CD4-positive, alpha-beta T cell treated with Interleukin-6 at 100 ng/mL for 8 hours (primary cell): ENCODE measurements at places on chromosomes 5 and 9.

- DNase-seq: no peak
These were observed 415.0 kb downstream of the NFIB start for GRCh38 chr9:13898957-13899356.

GRCh38 chr5:169785771-169786618 is 148.9 kb downstream of the DOCK2 start:
- no peak for DNase-seq

DNA sequence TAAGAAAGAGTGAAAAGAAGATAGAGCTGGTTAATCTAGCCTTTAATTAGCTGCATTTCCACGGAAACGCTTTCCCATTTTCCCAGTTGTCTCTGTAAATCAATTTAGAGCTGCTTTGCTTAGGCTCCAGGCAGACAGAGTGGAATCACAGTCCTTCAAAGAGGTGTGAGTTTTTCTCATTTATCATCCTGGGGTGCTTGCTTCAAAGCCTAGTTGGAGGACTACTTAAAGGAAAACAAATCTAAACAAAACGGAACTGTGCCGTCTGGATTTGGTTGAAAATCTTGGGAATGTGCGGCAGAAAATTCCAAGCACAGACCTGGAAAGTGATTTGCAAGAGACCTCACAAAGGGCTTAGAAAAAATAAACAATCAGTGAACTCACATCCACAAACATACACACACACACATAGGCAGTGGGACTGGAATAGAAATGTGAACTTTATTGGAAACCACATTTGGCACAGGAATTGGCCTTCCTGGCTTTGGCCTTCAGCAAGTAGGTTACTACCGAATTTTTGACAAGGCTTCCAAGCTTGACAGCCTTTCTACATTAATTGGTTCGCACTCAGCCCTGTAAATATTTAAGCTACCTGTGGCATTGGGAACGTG is 235.2 kb upstream of the SLC24A2 start:
- no peak for DNase-seq

- no peak for DNase-seq
These were observed 48.4 kb downstream of the ZNF608 start for GRCh38 chr5:124697933-124698591.
